ENCODE measurements at places on chromosomes 12 and 14.

- DNase-seq, result no peak
Observed at GRCh38 chr14:55123101-55123500, 6.0 kb upstream of the LGALS3 start.

GRCh38 chr14:94368956-94369355, 19.4 kb downstream of the SERPINA1 start:
- no peak for DNase-seq

GRCh38 chr12:14810953-14811483, 3.0 kb downstream of the SMCO3 start:
- peak; percentile 44 for DNase-seq

DNA sequence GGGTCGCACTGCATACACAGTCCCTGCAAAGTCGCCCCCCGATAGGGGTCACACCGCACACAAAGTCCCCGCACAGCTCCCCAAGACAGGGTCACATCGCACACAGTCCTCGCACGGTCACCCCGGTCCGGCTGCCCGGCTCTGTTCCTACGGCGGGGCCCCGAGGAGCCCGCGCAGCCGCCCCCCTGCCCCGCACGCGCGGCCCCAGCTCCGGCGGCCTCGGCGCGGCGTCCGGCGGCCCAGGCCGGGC, 300 bp downstream of the SSH1 start:
- no peak for DNase-seq

DNA sequence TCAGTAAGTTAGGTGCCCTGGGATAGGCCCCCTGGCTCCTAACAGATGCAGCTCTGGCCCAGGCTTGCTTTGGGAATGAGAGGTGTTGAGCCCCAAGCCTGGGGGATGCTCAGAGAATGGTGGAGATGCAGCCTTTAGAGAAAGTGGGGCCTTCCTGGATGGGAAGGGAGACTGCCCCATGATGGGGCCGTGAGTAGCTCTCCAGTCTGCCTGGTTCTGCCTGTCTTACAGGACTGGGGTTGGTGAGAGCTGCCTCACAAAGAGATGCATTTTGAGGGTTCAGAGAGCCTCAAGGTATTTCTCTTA, 523 bp upstream of the VRTN start:
- no peak for DNase-seq

DNA sequence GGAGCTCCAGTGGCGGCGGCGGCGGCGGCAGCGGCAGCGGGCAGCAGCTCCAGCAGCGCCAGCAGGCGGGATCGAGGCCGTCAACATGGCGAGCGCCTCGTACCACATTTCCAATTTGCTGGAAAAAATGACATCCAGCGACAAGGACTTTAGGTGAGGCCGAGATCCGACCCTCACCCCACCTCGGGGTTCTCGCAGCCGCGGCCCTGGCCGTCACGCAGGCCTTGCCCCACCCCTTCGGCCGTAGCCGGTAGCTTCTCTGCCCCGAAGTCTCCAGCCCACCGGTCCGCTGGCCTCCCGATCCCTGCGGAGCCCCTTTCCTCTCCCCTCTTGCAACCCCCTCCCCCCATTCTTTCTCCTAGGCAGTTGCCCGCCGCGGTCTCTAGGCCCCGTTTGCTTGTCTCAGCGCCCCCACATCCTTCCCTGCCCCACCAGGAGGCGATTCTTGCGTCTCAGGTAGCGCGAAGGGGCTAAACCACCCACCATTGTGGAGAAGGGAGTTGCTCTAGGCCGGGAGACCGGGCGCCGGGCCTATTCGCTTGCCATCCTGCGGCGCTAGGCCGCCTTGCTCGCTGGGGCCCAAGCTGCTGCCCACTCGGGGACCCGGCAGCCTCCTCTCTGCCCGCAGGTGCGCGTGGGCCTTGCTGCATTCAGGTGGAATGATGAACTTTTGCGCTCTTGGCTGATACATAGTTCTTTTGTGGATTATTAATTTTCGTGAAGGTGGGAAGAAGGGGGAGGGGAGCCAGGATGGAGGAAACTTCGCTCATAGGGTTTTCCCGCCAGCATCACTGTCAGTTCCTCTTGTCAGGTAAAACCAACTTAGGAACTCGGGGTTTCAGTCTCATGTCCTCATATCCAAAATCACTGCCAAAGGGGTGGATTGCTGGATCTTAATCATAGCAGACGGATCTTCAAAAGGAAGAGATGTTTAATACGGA, 745 bp downstream of the CAND1 start:
- peak; percentile 57 for DNase-seq

DNA sequence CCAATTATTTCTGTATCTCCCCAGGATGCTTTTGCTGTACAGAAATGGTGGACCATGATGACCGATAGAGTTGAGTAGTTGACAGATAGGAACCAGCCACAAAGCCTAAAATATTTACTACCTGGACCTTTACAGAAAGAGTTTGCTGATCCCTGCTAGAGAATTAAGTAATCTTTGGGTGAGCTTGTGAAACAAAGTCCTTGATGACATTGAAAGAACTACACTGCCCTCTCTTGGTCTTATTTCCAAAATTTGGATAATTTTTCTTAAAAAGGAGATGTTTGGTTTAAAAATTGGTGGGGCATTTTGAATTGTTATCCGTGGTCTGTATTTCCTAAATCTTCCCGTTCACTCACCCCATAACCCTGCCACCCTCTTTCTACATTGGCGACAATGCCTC, 13.7 kb upstream of the TCTN1 start:
- no peak for DNase-seq

GRCh38 chr14:51609955-51610283, 41.8 kb upstream of the FRMD6 start:
- no peak for DNase-seq

GRCh38 chr12:54549774-54550451, 512 bp downstream of the PDE1B start:
- DNase-seq, result peak; percentile 29

DNA sequence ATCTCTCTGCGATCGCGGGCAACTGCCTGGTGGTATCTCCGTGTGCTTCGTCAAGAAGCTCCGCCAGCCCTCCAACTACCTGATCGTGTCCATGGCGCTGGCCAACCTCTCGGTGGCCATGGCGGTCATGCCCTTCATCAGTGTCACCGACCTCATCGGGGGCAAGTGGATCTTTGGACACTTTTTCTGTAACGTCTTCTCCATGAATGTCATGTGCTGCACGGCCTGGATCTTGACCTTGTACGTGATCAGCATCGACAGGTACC, 1.6 kb upstream of the HEBP1 start:
- DNase-seq, result no peak

DNA sequence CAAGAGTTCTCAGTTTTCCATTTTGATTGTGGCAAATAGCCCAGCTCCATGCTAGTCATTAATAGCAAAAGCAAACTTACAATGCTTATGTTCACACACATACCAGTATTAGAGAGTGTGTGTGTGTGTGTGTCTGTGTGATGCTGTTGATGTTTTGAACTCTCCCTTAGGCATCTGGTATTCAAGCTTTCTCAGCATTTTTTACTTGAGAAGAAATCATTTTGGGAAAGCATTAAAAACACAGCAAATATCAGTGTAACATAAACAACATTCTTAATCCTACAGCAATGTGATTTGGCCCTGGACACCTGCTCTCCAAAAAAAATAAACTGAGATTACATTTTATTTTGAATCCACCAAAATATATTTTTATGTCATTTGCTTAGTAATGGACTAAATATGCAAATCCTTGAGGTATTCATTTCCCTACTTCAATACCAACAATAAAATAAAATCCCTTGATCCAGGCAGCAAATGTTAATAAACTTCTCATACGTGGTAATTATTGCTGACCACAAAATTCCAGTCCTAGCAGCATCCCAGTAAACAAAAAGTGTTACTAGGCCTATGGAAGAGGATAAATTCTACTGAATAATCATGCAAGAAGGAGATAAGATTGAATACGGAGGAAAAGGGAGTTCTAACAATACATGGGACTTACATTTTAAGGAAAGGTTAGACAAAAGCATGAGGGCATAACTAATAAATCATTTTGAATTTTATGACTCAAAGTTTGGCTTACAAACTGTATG, 249.5 kb upstream of the CLEC14A start:
- no peak for DNase-seq

DNA sequence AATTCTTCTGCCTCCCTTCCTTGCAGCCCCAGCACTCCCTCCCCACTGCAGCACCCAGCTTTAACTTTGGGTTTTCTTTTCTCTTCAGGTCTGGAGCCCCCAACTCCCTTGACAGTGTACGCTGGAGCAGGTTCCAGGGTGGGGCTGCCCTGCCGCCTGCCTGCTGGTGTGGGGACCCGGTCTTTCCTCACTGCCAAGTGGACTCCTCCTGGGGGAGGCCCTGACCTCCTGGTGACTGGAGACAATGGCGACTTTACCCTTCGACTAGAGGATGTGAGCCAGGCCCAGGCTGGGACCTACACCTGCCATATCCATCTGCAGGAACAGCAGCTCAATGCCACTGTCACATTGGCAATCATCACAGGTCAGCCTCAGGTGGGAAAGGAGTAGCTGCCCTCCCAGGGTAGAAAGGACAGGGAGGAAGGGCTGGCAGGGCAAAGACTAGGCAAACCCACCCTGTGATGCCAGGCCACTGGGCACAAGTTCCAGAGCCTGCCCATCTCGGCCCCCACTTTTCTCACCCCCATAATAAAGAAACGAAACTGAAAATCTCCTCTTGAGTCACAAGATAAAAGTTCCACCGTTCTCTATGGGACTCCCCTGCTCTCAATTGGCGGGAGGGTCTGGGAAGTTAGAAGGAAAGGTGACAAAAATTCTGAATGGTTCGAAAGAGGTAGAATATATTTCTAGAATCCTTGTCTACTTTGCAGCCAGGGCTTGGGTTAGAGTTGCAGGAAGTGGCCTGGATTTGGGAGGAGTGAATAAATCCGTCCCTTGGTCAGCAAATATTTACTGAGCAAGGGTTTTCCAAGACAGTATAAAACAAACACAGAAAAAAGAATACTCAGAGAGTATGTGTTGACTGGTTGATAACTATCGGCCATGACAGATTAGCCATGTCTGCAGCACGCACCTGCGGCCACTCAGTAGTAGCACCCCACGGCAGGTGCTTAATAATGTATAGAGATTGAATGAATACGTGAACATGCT, 3.2 kb downstream of the LAG3 start:
- DNase-seq, result no peak

GRCh38 chr14:68983191-68983590, 4.1 kb upstream of the ACTN1 start:
- DNase-seq, result no peak

DNA sequence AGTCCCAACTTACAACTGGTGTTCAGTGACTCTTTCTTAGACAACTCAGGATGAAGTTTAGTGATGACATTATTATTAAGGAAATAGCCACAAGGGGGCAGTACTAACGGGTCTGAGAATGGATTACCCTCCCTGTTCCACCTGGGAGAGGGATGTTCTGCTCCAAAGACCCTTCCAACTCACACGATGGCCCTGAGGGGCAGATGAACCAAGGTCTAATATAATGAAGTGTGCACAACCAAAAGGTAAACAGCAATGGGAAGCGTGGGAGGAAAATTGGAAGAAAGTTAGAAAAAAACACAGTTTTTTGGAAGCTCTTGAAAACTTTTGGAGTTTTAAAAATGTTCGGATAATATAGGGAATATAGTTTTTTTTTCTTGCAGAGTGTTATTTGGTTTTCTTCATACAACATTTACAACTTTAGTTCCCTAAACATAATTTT, 24.0 kb downstream of the FGF6 start:
- DNase-seq, result peak; percentile 88

GRCh38 chr12:49288922-49289555, 5.9 kb upstream of the PRPH start:
- no peak for DNase-seq

- no peak for DNase-seq
Observed at GRCh38 chr12:107783406-107784376, 9.2 kb downstream of the ASCL4 start.

- no peak for DNase-seq
Observed at GRCh38 chr14:24971255-24971654, 78.7 kb downstream of the STXBP6 start.

GRCh38 chr12:86550218-86551145, 294.3 kb upstream of the MGAT4C start:
- no peak for DNase-seq

- DNase-seq, result peak; percentile 81
Observed at GRCh38 chr12:113030875-113031525, 25.5 kb upstream of the DTX1 start.

- no peak for DNase-seq
Observed at GRCh38 chr14:54117924-54118323, 161.3 kb upstream of the BMP4 start.

GRCh38 chr12:50514526-50515276, 9.9 kb downstream of the DIP2B start:
- no peak for DNase-seq

GRCh38 chr14:74578479-74578878, 33.6 kb downstream of the LTBP2 start:
- DNase-seq, result no peak

- DNase-seq, result no peak
Observed at GRCh38 chr12:125704803-125705202, 639.6 kb downstream of the AACS start.

- no peak for DNase-seq
Observed at GRCh38 chr12:91854725-91855124, 290.9 kb downstream of the BTG1 start.

GRCh38 chr14:102779574-102780315, 2.5 kb downstream of the TRAF3 start:
- no peak for DNase-seq

GRCh38 chr12:123042833-123043232, 62.4 kb downstream of the ARL6IP4 start:
- no peak for DNase-seq

- no peak for DNase-seq
Observed at GRCh38 chr14:78840898-78841297, 670.7 kb downstream of the NRXN3 start.

- DNase-seq, result no peak
Observed at GRCh38 chr14:63939006-63939270, 86.1 kb downstream of the SYNE2 start.

DNA sequence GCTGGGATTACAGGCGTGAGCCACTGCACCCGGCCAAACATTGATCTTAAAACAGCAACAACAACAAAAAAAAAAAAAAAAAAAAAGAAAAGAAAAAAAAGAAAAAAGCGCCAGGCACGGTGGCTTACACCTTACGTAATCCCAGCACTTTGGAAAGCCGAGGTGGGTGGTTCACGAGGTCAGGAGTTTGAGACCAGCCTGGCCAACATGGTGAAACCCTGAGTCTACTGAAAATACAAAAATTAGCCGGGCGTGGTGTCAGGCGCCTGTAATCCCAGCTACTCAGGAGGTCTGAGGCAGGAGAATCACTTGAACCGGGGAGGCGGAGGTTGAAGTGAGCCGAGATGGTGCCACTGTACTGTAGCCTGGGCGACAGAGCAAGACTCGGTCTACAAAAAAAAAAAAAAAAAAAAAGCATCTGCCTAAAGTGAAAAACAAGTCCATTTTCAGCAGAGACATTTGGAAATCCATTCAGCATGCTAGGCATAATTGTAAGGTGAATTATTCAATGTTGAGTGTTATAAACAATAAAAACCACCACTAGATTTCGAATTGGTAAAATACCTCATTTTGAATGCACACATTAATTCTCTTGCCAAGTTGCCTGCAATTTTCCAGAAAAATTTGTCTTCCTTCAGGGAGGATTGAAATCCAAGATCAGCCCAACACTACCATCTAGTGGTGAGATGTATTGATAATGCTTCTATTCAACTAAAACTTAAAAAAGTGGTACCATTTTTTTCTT, 8.0 kb upstream of the CERS5 start:
- DNase-seq, result peak; percentile 44
